ENCODE measurements at places on chromosomes 11 and 22.

DNA sequence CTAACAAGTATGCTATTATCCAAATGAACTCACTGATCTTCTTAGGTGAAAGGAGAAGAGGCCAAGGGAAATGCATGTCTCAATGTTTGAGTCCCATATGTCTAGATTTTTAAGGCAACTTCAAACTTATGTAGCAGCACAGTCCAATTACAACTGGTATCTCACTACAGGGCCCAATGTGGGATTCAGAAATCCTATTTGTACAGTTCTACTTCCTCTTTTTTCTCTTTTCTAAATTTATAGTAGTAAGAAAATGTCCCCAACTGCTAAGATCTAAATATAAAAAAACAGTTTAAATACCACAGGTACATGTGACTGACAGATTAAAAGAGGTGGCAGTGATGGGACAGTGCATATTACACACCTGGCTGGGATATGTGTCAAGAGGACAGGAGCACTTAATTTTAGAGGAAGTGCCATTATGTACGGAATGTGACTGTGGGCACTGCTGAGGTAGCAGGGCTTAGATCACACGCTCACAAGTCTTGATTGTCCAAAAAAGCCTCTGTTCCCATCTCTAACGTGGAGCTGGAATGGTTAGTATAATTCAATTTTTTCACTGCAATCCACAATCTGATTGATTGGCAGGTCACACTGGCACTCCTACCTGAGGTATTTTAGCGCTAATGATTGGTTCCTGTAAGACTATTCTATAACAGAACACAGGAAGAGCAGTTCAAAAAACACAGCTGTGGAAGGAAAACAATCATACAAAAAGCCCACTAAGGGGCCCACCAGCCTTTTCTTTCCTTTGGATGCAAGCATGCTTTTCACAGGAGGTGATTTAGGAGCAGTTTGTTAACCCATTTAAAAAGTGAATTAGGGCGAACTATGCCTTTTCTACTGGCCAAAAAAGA, 34.6 kb downstream of the APOL5 start:
- no peak for DNase-seq

DNA sequence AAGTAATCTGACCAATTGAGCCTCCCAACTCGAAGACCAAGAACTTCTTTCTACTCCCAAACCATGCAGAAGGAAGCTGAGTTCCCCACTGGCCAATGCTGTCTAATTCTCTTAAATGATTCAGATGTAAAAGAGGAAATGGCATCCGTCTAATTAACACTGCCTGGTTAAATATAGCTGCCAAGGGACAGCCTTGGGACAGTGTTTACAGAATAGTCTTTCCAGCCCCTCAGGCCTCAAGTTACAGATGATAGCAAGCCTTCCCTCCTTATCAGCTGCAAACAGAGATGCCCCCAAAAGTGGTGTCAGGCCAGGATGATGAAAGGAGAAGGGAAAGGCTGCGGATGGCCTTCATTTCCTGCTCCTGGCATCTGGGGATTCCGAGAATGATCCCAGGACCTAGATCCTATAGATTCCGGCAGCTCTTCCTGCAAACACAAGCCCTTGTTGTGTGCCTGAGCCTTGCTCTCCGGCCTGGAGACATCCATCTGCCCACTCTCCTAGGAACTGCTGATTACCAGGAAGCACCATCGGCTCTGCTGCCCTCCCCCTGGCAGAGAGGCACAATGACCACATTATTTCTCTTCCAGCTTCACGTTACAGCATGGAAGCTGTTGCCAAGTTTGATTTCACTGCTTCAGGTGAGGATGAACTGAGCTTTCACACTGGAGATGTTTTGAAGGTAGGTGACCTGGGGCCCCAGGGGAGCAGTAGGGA, 13.5 kb upstream of the TMA7B start:
- DNase-seq, result no peak

DNA sequence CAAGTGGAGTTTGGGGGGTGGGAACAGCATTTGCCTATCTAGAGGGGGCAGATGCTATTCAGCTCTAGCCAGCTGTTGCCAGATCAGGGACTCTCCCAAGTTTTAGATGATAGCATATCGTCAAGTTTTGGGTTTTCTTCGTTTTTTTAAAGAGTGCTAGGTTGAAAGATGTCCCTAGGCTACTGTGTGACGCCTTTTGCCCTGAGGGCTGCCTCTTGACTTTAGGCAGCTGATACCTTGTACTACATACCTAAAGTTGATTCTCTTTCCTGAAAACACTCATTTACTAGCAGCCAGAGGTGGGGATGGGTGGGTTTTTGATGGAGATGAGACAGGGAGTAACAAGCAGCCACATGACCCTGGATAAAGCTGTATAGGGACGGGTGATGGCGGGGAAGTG, 87.1 kb downstream of the ABTB2 start:
- DNase-seq, result no peak

- no peak for DNase-seq
Measured at GRCh38 chr11:23956586-23956985, 540.3 kb upstream of the LUZP2 start.

DNA sequence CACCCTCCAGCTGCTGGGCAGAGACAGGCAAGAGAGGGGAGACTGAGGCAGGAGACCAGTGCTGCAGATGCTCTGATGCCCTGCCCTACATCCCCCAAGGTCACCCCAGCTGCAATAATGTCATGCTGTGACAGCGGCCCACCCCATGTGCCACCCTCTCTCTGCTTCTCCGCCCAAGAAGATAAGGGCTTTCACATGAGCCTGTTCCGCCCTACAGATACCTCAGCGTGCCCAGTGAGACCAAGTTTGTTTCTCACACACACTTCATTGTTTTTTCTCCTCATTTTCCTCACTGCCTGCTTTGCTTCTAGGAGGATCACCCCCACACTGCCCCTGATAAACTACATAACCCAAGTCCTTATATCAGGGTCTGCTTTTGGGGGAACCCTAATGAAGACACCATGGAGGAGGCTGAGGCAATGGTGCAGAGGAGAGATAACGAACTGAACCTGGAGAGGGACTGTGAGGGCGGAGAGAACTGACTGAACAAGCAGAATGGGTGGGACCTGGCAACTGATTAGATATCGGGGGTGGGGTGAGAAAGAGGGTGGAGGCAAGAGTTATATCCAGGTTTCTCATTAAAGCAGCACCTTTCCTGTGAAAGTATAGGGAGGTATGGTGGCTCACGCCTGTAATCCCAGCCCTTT, 37.5 kb upstream of the TSKU start:
- no peak for DNase-seq

DNA sequence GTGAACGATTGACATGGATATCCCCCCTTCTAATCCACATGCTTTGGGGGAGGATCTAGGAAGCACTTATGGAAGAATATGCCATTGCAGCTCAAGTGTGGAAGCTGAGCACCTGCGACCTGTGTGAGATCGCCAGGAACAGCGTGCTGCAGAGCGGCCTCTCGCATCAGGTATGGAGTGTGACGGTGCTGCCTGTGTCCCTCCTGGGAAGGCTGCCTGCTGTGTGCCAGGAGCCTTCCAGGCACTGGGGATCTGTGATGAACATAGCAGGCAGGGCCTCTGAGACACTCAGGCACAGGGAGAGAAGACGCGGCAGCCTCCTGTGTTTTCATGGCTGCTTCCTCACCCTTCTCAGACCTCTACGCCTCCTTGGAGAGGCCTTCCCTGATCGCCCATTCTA, 36.5 kb downstream of the RNF141 start:
- DNase-seq, result no peak

DNA sequence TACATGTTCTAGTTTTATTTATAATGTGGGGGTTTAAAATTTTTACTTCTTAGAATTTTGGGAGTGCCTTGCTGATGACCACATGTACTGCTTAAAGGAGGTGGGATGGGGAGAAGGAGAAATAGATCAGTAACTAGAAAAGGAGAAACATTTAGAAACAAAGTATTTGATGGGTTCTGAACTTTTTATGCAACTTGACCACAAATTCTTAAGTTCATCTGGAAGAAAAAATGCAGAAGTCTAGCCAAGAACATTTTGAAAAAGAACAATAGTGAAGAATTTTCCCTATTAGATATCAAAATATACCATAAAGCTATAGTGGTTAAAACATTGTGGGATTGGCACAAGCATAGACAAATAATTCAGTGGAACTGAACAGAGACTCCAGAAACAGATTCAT, 73.3 kb upstream of the AMPD3 start:
- DNase-seq, result no peak

- no peak for DNase-seq
Measured at GRCh38 chr11:98549571-98549970, 471.2 kb upstream of the CNTN5 start.

DNA sequence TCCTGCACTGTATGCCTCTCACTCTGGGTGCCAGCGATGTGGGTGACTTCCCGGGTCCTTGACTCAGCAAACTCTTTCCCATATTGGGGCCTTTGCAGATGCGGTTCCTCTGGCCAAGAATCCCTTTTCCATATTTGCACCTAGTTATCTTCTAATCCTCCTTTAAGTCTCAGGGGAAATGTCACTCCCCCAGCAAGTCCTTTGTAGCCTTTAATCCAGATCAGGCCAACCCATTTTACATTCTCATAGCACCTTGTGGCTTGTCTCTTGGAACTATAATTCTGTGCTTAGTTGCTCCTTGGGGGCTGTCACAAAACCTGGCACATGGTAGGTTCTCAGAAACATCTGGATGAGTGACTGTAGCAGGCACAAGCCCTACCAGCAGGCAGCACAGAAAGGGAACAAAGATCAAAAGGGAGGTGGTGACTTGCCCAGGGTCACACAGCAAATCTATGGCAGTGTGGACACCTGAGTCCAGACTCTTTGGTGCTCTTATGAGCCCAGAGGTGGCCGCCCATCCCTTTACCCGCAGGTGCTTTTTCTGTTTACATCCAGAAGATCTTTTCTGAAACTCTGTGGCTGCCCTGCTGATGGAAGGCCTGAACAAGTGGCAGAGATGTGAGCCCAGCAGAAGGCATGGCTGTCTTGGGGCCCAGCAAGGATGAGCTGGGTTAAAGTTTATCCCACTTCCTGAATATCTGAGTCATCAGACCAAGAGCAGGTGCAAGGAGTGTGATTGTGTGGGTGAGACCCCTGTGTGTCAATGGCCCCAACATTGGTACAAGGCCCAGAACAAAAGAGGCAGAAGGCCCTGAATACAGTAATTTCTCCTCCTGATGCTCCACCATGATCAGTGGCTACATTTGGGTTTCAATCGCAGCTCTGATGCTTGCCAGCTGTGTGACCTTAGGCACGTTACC, 78.6 kb upstream of the GRK3 start:
- no peak for DNase-seq

- peak; percentile 78 for DNase-seq
Measured at GRCh38 chr11:86523738-86524619, 148.4 kb downstream of the ME3 start.

GRCh38 chr22:34975721-34976120, 90.2 kb upstream of the ISX start:
- DNase-seq, result no peak

GRCh38 chr11:56624661-56625110, 10.0 kb upstream of the OR5M1 start:
- DNase-seq, result peak; percentile 29

GRCh38 chr11:128840137-128840536, 27.0 kb downstream of the KCNJ1 start:
- no peak for DNase-seq

DNA sequence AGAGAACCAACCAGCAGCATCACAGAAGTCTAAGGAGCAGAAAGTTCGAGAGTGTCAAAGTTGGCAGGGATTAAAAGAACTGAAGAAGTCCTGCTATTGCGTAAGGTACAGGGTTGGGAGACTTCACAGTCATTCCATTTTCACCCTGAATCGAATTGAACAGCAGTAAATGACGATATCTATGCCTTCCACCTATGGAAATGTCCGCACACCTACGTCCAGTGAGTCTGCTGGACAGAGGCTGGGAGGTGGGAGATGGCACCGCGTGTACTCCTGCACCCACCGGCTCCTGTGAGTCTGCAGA, 116.7 kb downstream of the MICAL3 start:
- DNase-seq, result no peak

- peak; percentile 79 for DNase-seq
Measured at GRCh38 chr11:96155627-96156378, 187.2 kb downstream of the MAML2 start.

GRCh38 chr11:32562839-32563599, 20.6 kb upstream of the EIF3M start:
- DNase-seq, result no peak

DNA sequence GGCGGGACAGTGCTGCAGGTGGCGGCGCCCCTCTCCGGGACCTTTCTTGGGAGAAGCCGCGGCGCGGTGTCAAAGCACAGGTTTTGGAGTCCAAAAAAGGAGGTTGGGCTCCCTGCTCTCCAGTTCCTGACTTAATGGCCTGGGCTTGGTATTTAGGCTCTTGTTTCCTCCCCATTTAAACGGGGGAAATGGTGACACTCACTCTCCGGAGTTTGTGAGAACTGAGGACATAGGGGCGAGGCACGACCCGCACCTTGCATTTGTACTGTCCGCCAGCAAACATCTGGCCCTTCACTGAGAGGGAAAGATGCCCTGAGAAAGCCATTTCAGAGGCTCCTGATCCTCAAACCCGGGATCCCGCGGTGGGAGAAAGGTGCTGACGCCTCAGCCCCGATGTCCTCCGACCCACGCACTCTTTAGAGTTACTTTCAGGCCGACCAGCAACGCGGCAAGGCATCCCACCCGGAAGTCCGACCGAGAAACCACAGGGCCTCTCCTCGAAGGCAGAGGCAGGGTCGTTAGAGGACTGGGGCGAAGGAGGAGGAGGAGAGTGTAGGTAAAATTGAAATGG, 2.9 kb upstream of the WDR74 start:
- no peak for DNase-seq

DNA sequence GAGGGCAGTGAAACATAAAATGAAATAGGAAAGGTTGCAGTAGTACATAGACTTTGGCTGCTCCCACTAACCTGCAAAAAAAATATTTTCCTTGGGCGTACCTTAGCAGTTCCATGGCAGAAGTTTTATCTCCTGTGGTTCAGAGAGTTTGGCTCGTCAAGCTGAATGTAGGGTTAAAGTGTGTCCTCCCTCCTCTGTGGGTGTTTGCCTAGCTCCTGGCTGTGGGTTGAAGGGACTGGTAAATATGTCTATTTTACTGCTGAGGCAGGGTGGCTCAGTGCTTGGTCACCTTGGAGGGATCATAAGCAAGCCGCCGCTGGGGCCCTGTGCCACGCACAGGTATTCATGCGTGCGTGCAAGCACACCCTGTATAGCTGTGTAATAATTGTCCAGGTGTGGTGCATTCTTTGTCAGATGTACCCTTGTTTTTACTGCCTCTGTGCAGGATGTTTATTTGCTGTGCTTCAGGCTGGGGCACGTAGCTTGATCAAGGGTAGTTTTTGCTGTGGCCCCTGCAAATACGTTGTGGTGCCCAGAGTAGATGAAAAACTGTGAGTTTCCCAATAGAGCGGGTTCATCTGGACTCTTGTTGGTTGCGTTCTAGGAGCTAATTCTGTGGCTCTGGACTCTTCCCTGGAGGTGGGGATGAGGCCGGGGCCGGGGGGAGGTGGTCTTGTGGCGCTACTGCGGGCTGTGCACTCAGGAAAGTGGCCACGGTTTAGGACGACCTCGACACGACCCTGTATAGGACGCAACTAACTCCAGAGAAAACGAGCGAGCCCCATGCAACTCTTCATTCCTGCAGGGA, 732 bp upstream of the SORL1 start:
- no peak for DNase-seq

Data from epithelial cell of prostate (primary cell).